ENCODE measurements at places on chromosomes 7 and 10.

DNA sequence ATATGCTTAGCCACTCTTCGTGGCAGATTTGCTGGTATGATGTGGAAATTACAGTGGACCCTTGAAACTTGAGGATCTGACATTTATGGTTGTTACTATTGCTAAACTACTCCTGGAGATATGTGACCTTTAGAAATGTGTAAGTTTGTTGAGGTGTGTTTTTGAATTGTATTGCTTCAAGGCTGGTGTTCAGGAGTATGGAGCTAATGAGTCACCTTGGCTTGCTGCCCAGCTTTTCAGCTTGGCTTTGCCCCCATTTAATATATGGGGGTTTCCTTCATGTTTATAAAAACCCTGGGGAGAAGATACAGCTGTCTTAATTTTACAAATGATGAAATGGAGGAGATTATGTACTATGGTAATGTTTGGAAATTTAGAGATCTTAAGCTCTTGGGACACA, 11.6 kb downstream of the HBP1 start:
- DNase-seq, result peak; percentile 94

GRCh38 chr7:4998244-4998643, 39.3 kb upstream of the MMD2 start:
- no peak for DNase-seq

- no peak for DNase-seq
These were observed 142.2 kb downstream of the PLPP4 start for GRCh38 chr10:120599200-120599724.

DNA sequence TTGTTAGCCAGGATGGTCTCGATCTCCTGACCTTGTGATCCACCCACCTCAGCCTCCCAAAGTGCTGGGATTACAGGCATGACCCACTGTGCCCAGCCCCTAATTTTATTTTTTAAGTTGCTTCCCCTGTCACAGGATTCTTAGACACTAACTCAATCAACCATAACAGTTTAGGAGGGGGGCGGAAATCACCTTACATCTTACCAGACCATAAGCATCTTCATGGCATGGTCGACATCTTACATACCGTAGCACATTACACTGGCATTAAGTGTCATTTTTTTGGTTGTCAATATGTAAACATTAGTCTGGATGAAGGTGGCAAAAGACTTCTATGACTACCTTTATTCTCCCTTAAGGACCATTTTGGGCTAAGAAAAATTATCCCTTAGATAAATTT, 95.6 kb downstream of the TRIM24 start:
- DNase-seq, result no peak

DNA sequence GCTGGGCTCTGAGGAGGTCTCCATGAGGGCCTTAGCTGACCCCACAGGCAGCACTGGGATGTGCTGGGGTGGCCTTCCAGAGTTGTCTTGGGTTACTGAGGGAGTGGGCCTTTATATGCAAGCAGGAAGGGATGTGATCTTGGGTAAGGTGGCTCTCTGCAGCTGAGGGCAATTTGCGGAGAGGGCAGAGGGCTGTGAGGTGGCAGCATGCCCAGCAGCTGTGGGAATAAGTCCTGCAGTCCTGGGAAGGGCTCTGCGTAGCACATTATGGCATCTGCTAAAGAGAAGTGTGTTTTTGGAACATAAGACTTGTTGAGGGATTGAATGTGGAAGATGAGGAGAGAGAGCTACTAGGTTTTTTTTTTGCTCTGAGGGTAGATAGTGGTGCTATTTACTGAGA, 99.6 kb upstream of the KMT2E start:
- DNase-seq, result peak; percentile 22

GRCh38 chr10:69960988-69961880, 91.4 kb upstream of the MACROH2A2 start:
- no peak for DNase-seq

- no peak for DNase-seq
These were observed 180.0 kb upstream of the BMPER start for GRCh38 chr7:33725111-33726025.

DNA sequence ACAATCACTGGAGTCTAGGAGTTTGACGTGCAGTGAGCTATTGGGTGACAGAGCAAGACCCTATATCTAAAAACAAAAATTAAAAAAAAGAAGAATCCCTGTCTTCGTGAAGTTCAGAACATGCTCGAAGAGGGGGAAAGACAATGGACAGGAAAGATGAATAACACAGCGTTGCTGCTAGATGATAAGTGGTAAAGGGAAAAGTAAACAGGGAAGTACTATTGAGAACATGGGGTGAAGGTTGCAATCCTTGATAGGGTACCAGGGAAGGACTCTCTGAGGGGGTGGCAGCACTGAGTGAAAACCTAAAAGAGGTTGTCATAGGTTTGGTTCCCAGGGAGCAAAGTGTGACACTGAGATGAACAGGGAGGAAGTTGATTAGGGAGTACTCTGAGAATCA, 2.8 kb upstream of the ABRAXAS2 start:
- DNase-seq, result no peak

DNA sequence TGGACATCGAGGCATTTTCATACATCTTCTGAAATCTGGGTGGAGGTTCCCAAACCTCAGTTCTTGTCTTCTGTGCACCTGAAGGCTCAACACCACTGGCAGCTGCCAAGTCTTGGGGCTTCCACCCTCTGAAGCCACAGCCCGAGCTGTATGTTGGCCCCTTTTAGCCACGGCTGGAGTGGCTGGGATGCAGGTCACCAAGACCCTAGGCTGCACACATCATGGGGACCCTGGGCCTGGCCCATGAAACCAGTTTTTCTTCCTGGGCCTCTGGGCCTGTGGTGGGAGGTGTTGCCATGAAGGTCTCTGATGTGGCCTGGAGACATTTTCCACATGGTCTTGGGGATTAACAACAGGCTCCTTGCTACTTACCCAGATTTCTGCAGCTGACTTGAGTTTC, 62.1 kb downstream of the INPP5A start:
- DNase-seq, result no peak

DNA sequence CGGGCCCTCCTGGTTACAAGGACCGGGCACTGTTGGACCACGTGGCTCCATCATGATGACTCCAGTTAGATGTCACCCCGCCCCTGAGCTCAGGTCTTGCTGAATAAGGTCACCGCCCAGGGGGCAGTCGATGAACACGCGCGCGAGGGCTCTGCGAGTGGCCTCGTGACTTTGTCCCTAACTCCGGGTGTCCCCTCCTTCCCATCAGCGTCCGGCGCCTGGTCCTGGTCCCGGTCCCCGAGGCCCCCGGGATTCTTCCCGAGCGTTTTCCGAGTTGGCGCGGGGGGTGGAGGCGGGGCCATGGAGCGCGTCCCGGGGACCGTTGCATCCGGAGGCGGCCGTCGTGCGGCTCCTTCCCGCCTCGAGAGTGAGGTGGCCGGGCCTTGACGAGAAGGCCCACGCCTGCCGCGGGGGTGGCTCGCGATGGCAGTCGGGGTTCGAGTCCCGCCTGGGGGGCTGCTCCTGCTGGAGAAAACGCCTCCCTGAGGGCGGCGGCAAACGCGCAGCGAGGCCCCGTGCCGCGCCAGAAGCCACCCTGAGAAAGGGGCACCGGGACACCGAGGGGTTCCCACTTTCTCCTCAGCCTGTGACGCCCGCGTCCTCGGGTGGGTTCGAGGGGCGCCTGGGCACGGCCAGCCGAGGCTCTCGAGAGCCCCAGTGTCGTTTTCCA, 569 bp upstream of the NPTX2 start:
- no peak for DNase-seq

GRCh38 chr10:12937527-12937926, 64.0 kb downstream of the CCDC3 start:
- no peak for DNase-seq

DNA sequence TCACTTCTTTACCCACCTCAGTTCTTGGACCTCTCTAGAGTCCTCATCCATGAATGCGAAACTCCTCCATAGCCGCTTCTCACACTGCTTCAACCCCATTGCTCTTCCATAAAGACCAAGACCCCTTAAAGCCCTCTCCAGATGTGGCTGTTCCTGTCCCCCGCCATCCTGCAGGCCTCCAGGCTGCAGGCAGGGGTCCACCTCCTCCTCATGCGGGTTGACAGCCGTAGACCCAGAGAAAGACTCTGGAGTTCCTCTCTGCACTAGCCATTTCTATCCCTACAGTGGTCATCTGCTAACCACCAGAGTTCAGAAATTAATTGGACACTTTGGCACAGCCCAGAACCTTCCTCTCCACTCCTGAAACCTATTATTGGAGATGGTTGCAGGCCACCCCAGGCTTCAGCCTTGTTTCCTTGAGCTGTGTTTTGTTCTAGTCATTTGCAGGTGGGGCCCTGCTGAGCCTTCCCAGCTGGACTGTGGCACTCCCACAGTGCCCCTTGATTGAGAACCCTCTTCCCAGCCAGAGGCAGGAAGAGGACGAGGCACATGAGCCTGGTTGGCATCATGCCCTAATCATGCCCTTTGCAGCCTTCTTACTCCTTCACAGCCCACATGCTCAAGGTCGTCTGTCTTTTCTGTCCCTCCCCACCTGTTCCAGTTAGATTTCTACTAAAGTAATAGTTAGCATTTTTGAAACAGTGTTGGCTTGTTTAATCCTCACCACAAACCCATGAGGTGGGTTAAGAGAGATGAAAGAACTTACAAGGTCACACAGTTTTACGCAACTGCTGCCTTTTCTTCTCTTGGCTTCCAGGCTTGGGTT, 23.9 kb downstream of the CUL1 start:
- no peak for DNase-seq

- DNase-seq, result peak; percentile 58
These were observed 177.7 kb upstream of the PRSS1 start for GRCh38 chr7:142571581-142571980.

DNA sequence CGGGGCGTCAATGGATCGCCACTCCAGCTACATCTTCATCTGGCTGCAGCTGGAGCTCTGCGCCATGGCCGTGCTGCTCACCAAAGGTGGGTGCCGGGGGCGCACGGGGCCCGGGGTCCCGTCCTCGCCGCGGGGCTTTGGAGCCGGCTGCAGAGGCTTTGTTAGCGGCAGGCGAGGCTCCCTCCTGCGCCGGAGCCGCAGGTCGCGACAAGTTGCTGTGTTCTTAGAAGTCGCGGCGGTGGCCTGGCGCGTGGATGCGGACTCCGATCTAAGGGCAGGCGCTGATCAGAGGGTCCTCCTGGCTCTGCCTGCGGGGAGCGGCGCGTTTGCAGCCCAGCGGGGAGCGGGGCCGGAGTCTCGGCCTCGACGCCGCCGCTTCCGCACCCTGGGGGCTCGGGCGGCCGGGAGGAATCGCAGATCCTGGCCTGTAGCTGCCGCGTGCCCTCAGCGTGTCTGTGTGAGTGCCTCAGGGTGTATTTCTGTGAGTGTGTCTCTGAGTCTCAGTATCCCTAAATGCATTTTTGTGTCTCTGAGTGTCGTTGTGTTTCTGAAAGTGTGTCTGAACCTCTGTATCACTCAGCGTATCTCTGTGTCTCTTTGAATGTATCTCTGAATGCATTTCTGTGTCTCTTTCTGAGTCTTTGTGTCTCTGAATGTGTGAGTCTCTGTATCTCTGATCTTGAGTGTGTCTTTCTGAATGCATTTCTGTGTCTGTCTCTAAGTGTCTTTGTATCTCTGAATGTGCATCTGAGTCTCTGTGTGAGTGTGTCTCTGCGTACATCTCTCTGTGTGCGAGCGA, 766 bp downstream of the BAMBI start:
- no peak for DNase-seq

DNA sequence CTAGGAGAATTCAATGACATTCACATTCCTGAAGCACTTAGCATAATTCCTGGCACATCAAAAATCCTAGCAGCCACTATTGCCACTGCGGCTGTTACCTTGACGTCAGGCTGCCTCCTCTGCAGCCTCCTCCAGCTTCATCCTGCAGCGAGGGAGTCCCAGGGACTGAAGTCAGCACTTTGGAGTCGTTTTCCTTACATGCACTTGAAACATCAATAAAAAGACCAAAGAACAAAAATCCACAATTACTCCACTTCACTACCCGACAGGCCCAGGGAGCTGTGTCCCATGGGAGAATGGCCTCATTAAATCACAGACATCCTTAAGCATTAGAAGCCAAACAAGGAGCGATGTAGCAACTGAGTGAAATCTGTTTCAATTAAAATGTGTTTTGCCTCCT, 48.6 kb upstream of the NANOS1 start:
- peak; percentile 30 for DNase-seq

- DNase-seq, result no peak
These were observed 103.9 kb downstream of the CDK6 start for GRCh38 chr7:92732316-92733036.

DNA sequence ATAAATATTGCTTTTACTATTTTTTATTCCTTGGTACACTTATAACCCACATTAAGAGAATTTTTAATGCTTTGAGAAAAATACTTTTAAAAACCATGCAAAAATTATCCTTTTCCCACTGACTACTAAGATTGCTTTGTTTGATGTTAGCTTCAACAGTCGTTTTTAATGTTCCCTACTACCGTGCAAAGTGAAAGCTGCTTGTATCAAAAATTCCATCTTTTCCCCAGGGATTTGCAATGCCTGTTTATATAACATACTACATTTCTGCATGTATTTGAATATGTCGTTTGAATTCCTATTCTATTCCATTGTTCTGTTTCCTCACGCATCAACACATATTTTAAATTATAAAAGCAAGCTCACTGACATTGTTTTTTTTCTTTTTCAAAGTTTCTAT, 54.4 kb downstream of the TFPI2 start:
- peak; percentile 28 for DNase-seq

DNA sequence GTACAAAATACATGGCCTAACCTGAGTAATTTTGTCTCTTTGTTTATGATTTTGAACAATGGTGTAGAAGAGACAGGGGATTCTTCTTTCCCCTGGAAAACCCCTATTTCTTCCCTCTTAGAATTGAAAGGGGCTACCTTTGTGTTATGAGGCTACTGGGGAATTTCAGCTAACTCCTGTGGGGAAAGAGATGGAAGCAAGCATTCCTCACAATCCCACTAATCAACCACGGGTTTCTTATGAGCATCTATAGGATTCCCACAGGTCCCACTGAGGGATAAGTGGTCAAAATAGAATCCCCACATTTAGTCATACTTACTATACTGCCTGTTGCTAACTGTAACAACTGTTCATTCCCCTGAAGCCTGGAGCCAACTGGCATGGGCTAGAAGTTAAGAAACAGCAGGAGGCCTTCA, 32.2 kb upstream of the ITGB8 start:
- no peak for DNase-seq

- no peak for DNase-seq
These were observed 114.6 kb downstream of the DLG5 start for GRCh38 chr10:77811831-77812430.

DNA sequence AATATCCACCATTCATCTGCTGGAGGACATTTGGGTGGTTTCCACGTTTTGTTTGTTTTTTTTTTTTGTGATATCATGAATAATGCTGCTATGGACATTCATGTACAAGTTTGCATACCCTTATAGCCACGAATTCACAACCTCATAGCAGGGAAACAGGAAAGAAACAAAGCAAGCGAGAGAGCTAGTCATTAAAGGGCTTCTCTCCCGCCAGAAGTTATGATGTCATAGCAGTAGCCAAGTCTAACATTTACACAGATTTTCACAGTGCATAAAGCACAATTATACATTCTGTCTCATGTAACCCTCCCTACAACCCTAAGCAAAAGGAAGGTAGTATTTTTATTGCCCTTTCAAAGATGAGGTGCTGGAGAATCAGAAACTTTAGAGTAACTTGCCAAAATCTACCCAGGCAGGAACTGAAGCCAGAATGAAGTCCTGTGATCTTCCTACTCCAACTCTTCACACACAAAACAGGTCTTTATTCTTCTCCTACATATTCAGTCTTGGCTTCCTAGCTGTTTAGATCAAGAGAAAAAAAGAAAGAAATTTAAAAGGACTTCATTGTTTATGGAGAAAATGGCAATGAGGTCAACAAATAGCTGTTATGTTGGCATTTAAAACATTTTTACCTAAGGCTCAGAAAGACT, 33.9 kb upstream of the GPAM start:
- DNase-seq, result no peak

GRCh38 chr10:65864036-65864435, 1061.8 kb upstream of the LRRTM3 start:
- DNase-seq, result no peak

- DNase-seq, result no peak
These were observed 1213.1 kb downstream of the DNAJB9 start for GRCh38 chr7:109782806-109783205.

All from fibroblast of gingiva (primary cell).